ENCODE measurements at places on chromosomes 11 and 22.

DNA sequence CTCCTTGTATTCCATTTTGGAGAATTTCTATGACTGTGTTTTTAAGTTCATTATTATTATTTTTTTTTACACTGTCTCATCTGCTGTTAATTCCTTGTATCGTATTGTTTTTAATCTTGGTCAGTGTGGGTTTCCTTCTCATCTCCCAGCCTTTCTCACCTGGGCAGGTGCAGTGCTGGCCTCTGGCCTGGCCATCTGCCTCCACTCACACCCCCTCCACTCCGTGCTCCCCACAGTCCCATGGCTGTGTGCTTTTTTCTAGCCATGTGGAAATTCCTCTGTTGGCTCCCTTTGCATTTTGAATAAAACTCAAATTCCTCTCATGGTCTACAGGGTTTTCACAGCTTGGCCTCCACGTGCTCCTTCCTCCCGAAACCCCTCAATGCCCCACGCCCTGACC lies 50.3 kb upstream of the LINC01488 start:
- no peak for DNase-seq

DNA sequence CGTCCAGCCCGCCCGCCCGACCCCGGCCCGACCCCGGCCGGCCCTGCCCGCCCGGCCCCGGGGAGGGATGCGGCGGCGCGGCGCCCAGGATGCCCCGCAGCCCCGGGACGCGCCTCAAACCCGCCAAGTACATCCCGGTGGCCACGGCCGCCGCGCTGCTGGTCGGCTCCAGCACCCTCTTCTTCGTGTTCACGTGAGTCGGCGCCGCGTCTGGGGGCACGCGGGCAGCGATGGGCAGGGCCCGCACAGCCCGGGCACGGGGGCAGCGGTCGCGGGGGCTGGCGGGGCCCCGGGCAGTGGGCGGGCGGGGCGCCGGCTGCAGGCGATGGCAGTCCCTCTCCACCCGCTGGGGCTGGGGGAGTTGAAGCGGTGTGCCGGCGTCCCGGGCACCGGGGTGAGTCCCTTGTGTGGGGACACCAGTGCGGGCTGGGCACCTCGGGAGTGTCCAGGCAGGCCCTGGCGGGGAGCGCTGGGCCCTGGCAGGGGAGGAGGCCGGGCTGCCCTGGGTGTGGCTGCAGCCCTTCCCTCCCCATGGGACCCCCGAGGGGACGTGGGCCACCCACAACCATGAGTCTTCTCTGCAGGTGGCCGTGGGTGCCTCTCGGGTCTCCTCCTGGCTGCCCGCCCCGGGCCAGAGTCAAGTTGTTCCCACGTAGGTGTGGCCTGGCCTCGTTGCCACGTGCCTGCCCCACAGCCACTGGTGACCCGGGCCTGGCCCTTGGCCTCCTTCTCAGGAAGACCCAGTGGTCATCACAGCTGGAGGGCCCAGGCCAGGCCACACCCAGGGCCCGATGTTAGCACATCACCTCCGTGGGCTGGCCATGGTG lies 468 bp downstream of the ZDHHC8 start:
- DNase-seq = no peak

DNA sequence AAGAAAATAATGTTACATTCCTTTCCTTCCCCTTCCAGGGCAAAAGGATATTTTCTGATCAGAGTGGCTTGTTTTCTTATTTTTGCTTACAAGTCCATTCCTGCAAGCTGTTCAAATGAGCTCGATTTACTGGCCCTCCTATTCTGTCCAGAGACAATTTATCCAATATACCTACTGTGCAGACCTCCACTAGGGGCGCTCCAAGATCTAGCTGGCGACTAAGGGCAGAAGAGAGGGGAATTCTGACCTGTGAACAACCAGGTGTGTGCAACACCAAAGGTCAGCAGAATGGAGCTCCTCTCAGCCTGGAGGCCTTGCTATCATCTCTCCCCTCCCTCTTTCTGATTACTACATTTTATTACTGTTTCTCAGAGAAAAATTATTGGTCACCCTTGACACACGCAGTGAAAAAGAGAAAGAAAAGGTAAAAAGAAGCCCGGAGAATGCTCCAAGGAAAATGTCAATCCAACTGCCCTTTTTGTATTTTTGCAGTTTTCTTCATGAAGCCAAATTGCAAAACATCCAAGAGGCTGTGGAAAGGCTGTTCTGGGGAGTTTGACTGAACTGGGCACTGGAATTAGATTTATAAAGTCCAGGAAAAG lies 3.2 kb downstream of the SEZ6L start:
- DNase-seq = peak; percentile 13

DNA sequence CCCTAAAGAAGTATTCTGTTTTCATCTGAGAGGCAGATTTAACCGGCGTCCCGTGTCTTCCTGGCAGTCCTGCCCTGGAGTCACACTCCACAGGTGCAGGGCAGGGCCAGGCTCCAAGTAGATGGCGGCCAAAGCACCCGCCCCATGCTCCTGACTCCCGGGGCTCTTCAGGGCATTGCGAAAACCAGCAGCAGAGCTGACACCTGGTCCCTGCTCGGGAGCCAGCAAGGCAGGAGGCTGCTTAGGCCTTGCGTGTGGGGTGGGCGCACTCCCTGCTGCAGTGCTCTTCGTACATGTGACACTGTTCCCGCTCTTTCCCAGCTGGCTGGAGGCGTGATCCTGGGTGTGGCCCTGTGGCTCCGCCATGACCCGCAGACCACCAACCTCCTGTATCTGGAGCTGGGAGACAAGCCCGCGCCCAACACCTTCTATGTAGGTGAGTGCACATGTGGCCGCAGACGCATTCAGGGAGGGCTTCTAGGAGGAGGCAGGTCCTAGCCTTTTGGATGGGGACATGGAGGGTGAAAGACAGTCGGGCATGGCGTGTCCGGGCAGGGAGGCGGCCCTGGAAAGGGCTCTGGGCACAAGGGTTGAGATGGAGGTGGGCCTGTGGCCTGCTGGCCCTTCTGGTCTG lies 10.3 kb upstream of the TSSC4 start:
- no peak for DNase-seq

GRCh38 chr11:1073261-1073724 lies 1.4 kb upstream of the MUC2 start:
- DNase-seq = no peak

GRCh38 chr11:35796562-35796961 lies 134.0 kb downstream of the TRIM44 start:
- no peak for DNase-seq

- no peak for DNase-seq
Observed at GRCh38 chr22:31241936-31242335, 29.8 kb downstream of the LIMK2 start.

- peak; percentile 15 for DNase-seq
Observed at GRCh38 chr11:129375751-129376657, at the start of gene BARX2. Gene BARX2, plus strand, starts transcription at chr11:129375848. Its CDS starts 188 bp downstream, at chr11:129376036.

- no peak for DNase-seq
Observed at GRCh38 chr11:6200975-6201374, 2.0 kb downstream of the OR52W1 start.

DNA sequence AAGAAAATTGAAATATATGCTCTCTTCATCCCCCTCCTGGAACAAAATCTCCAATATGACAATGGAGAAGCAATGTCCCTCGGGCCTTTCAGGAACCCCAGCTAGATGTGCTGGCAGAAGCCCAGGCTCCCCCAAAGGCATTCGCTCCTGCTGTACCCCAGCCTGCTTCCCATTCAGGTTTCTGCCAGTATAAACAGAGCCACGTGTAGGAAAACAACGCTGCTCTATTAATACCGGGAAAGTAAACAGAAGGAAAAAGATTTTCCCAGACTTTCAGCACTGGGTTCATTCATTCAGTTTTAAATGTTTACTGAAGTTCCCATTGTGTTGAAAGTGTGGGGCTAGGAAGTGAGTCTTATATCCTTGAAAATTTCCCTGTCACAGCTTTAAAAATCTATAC lies 147.1 kb downstream of the CADM1 start:
- no peak for DNase-seq

- no peak for DNase-seq
Observed at GRCh38 chr11:72787216-72788104, 6.4 kb downstream of the STARD10 start.

DNA sequence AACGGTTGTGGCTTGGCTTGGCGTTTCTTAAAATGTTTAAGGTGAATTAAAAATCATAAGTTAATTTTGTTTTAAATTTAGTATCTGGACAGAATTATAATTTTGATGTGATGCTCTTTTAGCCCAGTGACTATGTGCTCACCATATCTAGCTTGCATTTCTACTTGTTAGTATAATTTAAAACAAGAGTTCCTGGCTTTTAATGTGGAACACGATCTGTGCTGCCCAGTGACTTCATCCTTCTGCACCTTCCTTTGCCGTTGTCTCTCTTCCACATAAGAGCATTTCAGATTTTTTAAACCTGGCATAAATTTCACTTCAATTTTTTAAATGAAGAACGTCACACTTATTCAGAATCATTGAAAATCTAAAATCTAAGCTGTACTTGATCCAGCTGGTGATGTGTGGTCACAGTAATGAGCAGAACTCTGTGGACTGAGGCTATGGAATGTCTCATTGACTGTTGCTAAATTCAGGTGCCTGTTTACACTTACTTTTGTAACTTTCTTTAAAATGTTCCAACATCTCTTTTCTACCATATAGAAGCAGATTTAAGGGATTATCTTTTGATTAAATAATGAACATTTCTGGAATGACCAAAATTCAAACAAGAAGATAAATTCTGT lies 75.4 kb upstream of the ADSL start:
- no peak for DNase-seq

DNA sequence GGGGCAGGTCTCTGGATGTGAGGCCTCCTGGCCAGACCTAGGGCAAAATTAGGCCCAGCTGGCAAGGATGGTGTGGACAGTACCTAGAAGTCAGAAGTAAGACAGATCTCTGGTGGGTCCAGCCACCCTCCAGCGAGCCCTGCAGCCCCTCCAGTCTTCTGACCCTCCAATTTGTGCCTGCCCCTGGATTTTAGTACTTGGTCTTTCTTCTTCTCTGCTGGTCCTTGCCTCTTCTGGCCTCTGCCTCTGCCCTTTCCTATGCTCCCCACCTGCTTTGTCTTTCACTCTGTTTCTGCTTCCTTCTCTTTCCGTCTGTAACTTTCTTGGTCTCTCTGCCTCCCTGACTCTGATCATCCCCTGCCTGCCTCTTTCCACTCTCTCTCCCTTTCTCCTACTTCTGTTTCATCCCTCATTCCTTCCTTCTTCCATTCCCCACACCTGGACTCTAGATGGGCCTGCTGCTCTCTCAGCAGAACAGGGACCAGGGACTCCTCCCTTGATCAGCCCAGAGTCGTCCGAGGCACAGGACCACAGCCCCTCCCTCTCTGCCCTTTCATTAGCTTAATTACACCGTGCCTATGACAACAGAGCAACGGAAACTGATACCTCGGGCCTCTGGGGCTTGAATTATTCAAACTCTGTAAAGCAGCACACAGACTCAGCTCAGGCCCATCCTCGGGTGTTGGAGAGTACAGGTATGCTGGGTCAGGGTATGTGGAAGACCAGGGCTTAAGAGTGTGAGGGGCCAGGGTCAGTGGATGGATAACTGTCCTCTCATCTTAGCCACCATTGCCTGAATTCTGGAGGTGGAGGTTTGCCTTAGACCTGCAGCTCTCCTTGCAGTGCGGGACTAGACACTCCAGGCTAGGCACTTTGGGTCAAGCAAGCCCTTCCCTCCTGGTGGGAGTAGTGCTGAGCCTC lies at the start of gene CHRNA10:
CHRNA10 (minus strand) TSS at position 51 of the 921 bp plus-strand sequence. CDS start 72 bp downstream, outside the sequence.
- no peak for DNase-seq

- no peak for DNase-seq
Observed at GRCh38 chr11:47987310-47987709, 7.0 kb downstream of the PTPRJ start.

GRCh38 chr11:38791346-38791961 lies 2193.4 kb upstream of the RAG2 start:
- no peak for DNase-seq

DNA sequence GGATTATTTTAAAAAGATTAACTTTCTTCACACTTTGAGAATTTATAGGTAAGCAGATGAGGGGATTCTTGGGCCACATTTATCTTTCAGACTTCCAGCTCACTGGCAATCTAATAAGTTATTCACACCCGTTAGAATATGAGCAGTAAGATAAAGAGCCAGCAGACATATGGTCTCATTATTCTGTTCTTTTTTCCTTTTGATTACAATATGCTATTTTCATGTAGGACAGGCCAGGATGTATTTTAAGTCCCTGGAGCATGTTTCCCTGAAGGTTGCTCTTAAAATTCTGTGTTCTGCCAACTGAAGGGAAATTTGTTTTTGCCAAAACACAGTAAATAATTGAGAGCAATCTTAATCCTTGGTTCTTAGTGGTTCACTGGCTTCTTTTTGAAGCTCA lies 22.2 kb downstream of the PDHX start:
- DNase-seq = no peak

DNA sequence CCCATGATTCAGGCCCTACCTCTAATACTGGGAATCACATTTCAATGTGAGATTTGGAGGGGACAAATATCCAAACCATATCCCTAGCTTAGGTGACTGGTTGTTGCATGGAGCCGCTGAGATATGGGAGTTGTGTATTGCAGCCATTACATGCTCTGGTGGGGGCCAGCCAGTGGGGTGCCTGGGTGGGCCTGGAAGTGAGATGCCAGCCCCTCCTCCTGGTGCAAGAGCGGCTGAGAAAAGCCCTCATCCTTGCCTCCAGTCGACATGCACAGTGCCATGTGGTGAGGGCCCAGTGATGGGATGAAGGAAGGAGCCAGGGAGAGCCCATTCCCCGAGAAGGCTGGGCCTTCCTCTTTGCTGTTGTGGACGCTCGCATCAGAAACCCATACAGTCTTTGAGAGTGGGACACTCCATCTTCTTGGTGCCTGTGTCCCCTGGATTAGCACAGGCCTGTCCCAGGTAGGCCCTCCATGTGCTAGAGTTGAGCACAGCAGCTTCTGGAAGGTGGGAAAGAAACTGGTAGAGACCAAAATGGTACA lies 1043.0 kb downstream of the TBC1D22A start:
- no peak for DNase-seq

DNA sequence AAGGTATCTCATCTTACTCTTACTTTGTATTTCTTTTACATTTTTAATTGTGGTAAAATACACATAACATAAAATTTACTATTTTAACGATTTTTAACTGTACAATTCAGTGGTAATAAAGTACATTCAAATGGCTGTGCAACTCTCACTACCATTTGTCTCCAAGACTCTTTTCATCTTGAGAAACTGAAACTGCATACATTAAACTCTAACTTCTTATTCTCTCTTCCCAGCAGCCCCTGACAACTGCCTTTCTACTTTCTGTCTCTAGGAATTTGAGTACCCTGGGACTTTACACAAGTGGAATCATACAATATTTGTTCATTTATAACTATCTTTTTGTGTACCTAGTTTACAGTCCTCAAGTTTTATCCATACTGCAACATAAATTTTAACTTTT lies 725.8 kb upstream of the KIRREL3 start:
- no peak for DNase-seq

DNA sequence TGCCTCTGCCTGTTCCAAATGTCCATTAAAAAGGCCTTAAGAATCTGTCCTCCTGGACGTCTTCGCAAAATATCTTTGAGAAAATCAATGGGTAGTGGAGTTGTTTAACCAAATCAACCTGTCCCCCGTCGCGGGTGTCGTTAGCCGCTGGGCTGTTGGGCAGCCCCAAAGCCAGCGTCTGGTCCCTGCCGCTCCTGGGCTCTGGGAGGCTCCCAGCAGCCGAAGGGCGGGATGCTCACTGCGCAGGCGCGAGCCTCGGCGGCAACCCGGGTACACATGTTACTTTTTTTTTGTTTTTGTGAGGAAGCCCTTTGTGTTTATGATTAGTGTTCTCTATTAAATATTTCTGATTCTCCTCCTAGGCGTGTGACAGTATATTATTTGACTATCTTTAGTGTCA lies 12.6 kb downstream of the MMP10 start:
- DNase-seq = no peak
